Kidney epithelial cell (primary cell): ENCODE measurements at places on chromosomes 2 and 18.

- DNase-seq = no peak
Measured at GRCh38 chr2:21361957-21362486, 238.3 kb downstream of the TDRD15 start.

- DNase-seq = peak; percentile 76
Measured at GRCh38 chr2:20231598-20232026, 6.7 kb upstream of the SDC1 start.

DNA sequence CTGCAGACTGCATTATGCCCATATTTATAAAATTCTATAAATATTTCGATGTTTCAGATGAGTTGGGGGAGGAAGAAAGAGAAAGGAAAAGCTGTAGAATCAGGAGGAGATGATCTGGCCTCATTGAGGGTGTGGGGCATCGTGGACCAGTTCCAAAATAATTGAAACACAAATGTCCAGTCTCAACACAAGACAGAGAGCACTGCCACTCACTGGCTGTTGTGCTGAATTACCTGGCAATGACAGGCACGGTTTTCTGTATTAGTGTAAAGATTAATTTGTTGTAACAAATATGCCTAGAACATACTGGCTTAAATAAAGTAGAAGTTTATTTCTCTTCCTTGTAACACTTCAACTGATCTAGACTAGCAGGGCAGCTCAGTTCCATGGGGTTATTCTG, 24.1 kb downstream of the POLE4 start:
- no peak for DNase-seq

DNA sequence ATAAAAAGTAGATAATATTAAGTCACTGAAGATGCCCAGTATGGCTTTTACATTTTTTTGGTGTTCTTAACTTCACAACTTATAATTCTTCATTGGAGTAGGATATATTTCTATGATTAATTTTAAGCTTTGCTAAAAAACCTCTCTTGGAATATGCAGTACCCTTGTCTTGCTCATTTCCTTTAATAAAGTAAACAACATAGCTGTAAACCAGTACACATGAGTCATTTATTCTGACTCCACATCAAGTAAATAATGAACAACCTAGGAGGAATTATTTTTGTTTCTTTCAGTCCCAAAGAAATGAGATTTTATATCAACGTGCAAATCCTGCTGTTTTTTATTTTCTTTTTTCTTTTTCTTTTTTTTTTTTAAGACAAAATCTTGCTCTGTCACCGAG, 869.1 kb downstream of the CNTNAP5 start:
- no peak for DNase-seq

DNA sequence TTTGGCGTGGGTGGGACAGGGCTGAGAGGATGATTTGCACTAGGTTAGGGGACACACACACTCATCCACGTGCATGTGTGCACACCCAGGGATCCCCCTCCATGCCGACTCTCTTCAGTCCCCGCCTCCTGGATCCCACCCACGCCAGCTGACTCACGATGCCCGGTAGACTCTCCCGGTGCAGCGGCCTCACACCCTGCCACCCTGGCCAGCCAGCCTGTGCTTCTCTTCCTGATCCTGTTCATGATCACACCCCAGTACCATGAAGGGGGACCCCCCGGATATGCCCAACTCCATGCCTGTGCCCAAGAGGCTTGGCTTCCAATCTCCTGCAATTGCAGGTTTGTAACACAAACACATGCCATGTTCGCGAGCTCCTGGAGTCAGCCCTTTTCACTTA, 157.8 kb upstream of the HDAC4 start:
- no peak for DNase-seq

GRCh38 chr2:14759082-14759481, 126.6 kb downstream of the LRATD1 start:
- DNase-seq = no peak

GRCh38 chr2:227022608-227023007, 141.4 kb downstream of the COL4A4 start:
- DNase-seq = no peak

- no peak for DNase-seq
Measured at GRCh38 chr2:217954971-217955740, 47.6 kb downstream of the TNS1 start.

- DNase-seq = no peak
Measured at GRCh38 chr2:42572297-42573081, 4.1 kb downstream of the MTA3 start.

DNA sequence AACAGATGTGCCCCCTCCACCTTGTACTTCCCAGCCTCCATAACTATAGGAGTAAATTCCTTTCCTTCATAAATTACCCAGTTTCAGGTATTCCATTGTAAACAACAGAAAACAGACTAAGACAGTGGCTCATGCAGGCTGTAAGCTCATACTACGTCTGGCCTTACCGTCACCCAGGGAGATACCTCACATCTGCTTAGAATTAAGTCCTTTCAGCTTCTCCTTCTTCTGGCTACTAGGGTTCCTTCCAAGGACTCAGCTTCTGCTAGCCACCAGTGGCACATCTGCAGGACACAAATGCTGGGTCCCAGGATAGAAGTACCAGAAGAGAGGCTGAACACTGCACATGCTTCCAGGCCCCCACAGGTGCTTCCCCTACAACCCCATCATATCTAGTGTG, 22.4 kb upstream of the FEZ2 start:
- DNase-seq = no peak

GRCh38 chr2:134174711-134175110, 79.2 kb upstream of the MGAT5 start:
- DNase-seq = no peak

DNA sequence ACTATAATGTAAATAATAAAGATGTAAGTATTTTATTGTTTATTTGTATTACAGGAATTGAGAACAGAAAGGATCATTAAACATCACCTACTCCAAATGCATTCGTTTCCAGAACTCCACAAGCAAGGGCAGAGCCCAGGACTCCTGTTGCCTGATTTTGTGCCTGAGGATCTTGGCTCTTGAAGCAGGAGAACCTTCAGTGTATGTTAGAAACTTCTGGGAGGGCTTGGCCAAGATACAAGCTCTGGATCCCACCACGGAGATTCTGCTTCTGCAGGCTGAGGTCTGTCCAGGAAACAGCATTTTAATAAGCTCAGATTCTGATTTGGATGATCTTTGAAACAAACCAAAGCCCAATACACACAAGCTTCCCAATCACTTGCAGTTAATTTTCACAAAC, 142.4 kb upstream of the SOX11 start:
- no peak for DNase-seq

GRCh38 chr2:17649026-17649425, 104.6 kb downstream of the SMC6 start:
- DNase-seq = no peak

- DNase-seq = no peak
Measured at GRCh38 chr2:211033765-211034164, 477.4 kb downstream of the CPS1 start.

- DNase-seq = no peak
Measured at GRCh38 chr2:217980036-217980435, 22.8 kb downstream of the TNS1 start.

GRCh38 chr2:96527286-96528005, 9.1 kb upstream of the ARID5A start:
- no peak for DNase-seq

- DNase-seq = peak; percentile 55
Measured at GRCh38 chr2:110748489-110748867, 16.1 kb downstream of the ACOXL start.

DNA sequence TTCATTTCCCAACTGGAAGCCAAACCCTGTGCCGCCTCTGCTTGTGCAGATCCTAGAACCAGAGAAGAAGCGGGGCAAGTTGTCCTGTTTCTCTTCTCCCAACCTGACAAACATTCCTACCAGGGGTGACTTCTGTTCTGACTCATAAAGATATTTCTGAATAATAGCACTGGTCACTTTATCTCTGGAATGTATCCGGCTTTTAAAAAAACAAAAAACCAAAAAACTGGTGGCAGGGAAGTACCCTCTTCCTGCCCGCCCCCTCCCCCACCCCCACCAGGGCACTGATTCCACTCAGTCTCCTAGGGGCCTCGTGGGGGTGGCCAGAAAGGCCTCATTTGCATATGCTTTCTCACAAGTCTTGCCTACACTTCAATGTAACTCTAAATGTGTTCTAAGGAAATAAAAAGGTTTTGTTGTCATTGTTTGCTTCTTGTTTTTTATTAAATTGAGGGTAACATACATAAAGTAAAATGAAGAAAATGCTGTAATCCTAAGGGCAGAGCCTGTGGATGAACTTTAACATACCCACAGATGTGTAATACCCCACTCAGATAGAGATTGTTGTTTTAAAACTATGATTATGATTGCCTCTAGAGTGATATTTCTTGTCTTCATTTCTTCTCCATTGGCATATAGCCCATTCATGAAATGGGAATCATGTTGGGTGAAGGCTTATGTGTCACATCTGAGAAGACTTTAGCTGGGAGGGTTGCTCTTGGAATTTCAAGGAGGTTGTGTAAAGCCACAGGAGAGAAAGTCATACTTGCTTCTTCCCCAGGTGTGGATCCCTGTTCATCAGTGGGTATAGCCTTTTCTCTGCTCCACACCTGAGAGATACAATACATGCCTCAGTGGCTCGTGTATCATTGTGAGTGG, 5.3 kb upstream of the FOSL2 start:
- DNase-seq = no peak

GRCh38 chr2:104078431-104079157, 775.3 kb upstream of the POU3F3 start:
- DNase-seq = no peak

GRCh38 chr2:134406311-134406710, 152.4 kb downstream of the MGAT5 start:
- DNase-seq = no peak

DNA sequence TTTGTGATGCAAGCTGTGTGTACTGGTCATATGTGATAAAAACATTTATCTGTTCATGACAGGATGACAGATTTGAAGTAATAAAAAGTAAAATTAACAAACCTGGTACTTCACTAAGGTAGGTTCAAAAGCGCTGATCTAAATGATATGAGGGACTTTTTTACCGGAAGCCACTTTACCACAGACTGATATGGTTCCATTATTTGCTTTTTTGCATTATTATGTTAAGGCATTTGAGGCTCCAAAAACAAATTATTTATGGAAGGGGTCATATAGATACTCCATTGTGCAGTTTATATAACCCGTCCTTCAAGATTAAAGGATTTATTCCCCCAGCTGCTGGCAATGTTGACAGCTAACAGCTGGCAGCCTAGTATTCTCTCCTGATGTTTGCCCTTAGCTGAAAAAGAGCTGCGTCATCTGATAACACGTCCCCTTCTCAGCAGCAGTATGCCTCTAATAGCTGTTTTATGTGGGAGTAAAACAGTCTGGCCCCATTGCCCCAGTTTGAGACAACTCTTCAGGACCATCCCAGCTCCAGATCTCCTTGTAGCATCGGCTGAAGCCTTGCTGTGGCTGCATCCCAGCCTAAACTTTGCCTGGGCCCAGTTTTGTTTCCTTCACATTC, 84.8 kb upstream of the XIRP2 start:
- no peak for DNase-seq

DNA sequence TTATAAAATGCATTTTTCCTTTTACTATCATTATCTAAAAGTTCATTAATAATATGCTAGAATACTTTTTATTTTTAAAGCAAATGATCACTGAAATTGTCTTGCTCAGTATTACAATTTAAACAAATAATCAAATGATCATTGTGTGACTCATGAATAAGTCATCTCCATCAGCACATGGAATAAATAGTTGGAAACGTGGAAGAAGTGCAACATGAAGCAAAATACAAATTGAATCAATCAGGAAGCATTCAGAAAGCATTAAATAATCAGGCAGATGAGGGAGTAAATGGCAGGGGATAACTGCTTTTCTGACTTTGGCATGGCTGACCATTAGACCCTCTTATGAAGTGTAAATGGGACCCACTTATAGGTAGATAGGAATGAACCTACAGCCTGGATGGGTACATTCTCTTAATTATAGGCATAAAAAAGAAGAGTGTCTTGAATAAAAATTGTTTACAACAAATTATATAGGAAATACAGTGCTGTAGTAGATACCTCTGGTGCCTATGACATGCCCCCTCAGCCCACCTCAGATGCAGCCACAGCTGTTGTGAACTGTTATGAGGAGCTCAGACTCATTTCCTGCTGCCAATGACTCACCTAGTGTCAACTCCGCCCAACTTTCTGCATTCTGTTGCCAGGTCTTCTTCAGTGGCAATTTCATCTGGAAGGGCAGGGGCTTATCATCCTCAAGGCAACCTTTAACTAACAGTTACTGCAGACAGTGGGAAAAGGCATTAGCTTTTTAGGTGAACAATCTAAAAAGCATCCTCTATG, 936.0 kb downstream of the TRIB2 start:
- peak; percentile 12 for DNase-seq

- no peak for DNase-seq
Measured at GRCh38 chr2:109472974-109473373, 140.8 kb downstream of the SEPTIN10 start.

GRCh38 chr2:165529130-165529529, 59.6 kb downstream of the CSRNP3 start:
- no peak for DNase-seq

- no peak for DNase-seq
Measured at GRCh38 chr2:43224571-43225092, 1.8 kb downstream of the ZFP36L2 start.

DNA sequence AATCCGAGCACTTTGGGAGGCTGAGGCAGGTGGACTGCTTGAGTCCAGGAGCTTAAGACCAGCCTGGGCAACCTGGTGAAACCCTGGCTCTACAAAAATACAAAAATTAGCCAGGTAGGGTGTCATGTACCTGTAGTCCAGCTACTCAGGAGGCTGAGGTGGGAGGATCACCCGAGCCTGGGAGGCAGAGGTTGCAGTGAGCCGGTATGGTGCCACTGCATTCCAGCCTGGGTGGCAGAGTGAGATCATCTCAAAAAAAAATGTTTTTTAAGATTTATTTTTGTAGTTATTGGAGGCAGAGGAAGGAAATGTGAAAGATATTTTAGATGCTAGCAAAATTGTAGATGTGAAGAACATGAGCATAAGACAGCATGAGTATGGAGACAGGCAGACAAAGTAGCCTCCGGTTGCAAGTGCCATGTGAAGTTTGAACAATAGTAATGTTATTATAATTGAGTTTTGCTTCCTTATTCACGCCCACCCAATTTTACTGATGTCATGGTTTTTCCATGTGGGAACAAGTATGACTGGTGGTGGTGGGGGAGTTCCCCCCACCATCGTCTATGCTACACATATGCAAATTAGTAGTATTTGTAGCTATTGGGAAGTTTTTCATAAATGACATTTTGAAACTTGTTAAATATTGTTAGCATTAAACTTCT, 18.0 kb downstream of the REL start:
- DNase-seq = no peak

DNA sequence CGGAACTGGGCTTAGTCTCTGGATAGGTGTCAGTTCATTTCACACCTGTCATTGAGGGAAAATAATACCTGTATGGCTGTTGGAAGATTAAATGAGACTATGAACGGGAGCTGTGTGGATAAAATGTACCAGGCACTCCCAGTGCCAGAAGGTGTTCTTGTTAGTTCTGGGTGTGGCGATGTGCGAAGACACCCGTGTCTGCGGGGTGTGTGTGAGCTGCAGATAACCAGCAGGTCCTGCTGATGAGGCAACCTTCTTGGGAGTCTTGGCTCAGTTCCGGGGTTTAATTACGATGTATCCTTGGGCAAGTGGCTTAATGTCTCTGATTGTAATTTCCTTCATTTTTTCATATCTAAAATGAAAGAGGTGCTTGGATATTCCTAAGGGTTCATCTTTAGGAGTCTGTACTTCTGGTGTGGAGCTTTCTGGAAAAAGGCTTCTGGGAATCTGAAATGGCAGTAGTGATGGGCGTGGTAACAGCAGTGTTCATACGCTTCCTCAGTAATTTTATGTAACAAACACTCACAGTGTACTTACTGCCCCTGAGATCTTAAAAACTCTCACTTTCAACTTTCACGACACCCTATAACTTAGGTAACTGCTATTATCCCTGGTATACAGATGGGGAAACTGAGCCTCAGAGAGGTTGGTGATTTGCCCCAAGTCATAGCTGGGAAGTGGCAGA, 35.0 kb downstream of the NEDD4L start:
- no peak for DNase-seq

GRCh38 chr2:144477957-144478311, 42.0 kb downstream of the ZEB2 start:
- peak; percentile 83 for DNase-seq
